Progenitor cell of endocrine pancreas (in vitro differentiated cells): ENCODE measurements at places on chromosomes 12 and 14. TPM values are rescaled to one million over a fixed set of nuclear protein-coding genes. Genes with fewer than 3 reads are reported as not detected.

Gene FOXA1
- 187 and 196 TPM in 2 replicates for total RNA-seq

Gene LAG3
- total RNA-seq, result 2.2 and 2.5 TPM in 2 replicates

Gene MORN3
- total RNA-seq, result 1.1 and 1.5 TPM in 2 replicates

Gene PIWIL1
- total RNA-seq, result not detected in 2 replicates

DNA sequence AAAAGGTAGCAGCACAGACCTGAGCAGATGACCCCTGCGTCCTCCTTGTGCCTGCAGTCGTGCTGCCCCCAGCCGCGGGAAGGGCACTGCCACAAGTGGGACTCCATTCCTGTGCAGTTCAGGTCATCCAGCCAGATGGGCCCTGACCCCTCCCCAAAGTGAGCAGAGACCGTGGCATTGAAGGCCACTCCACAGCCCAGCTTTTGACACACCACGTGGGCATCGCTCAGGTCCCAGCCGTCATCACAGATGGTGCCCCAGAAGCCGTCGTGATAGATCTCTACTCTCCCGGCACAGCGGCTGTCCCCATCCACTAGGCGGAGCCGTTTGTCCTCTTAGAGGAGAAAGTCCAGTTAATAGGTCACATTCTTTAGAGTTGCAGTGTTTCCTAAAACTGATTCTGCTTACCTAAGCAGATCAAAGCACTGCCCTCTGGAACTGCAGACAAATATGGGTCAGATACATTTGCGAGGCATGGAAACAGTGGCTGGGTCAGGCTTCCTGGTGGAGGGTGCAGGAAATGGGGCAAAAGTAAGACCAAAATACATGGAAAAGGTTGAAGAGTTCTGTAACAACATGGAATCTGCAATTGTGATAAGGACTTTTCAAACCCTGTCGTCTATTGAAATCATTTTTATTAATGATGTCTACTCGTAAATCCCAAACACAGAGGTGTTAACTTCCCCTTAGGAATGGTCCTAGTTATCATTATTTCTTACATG, 69.4 kb downstream of the CD163L1 start:
- H3K4me3 ChIP-seq, result no peak overlapping the region
- peaks cover 2% of the 10 kb centered on the region for H3K4me1 ChIP-seq
- no peak overlapping the region for H3K27ac ChIP-seq

DNA sequence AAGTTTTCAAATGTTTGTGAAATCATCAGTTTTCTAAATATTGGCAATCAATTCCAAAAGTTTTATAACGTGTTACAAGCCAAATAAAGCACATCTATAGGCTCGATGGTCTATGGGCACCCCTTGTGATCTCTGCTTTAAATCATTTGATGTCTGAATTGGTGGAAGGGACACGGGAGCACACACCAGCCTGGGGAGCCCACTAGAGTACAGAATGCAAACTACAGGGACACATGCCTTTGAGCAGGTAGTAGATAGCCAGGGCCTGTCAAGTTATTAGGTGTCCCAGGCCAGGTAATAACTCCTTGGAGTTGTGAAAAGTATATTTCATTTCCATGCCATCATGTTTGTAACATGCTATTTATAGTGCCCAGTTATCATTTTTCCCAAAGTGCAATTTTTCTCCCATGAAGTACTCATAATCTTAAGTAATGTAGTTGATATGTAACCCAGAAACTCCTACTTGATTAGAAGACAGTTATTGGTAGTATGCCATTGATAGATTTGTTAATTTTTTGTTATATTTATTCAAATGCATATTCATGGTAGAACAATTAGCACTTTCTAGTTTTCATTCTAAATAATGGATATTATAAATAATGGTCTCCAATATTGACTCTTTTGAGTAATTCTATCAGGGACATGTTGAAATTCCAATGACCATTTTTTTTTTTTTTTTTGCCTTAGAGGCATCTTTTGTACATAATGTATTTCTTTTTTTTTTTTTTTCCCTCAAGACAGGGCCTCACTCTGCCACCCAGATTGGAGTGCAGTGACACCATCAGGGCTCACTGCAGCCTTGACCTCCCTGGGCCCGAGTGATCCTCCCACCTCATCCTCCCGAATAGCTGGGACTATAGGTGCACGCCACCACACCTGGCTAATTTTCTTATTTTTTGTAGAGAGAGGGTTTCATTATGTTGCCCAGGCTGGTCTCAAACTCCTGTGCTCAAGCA, 96.9 kb upstream of the FGD4 start:
- no peaks in the 10 kb centered on the region for H3K27me3 ChIP-seq
- H3K4me3 ChIP-seq, result no peak overlapping the region
- H3K27ac ChIP-seq, result no peak overlapping the region
